ENCODE measurements at places on chromosomes 1 and 21.

GRCh38 chr1:94535879-94536278, 5.7 kb downstream of the F3 start:
- no peak for DNase-seq

DNA sequence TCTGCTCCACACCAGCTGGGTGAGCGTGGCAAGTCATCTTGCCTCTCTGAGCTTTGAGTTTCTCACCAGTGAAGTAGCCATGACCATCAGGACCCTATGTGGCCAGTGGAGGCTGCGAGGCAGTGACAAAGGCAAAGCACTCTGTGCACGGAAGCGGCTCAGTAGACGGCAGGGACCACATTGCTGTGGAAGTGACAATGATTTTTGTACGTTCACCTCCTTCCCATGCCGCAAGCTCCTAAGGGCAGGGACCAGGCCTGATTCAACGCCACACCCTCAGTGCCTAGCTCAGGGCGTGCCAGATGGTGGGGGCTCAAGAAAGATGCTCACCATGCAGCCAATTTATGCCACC, 210.5 kb downstream of the MATN1 start:
- DNase-seq = no peak

- no peak for DNase-seq
Observed at GRCh38 chr21:37281579-37281978, 14.4 kb upstream of the VPS26C start.

GRCh38 chr1:10708757-10709156, 87.7 kb downstream of the CASZ1 start:
- no peak for DNase-seq

DNA sequence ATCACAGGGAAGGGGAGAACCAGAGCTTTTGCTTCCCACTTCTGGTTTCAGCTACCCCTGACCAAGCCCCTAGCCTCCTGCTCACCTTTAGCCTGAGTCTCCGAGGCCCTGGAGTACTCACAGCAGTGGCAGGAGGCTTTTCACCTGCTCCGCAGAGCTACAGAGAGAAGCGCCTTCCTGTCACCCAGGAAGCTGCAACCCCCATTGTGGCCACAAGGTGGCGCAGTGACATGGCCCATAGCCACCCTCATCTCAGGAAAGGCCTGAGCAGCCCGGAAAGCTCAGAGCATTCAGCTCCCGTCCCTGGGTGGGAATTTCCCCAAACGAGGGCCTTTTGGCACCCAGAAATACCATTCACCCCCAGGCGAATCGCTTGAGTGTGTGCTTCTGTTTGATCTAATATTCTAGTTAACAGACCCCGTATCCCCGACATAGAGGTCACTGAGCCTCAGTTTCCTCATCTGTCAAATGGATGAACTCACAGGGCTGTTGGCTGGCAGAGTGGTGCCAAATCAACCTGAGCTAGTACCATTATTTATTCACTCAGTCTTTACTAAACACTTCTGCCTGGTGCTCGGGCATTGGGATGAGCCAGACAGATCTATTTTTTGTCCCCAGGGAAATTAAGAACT, 25.3 kb downstream of the A3GALT2 start:
- peak; percentile 63 for DNase-seq

GRCh38 chr1:205677167-205677566, 3.1 kb downstream of the SLC45A3 start:
- DNase-seq = no peak

DNA sequence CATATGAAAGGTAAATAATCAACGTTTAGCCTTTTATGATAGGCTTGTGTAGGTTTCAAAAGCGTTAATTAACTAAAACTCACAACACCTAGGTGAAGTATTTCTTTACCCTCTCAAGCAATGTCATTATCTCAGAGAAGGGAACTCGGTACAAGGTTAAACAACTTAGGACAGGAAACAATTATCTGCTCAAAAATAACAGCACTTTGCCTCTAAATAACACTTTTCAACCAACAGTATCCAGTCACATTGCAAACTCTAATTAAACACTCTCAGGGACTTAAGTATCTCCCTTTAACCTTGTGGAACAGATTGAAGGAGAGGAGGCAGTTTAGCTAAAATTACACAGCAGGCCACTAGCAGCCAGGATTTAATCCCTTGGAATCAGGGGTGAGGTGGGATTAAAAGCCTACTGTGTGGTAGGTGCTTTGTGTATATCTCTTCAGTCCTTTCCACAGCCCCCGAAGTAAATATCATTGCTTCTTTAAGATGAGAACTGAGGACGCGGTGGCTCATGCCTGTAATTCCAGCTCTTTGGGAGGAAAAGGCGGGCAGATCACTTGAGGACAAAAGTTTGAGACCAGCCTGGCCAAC, 5.2 kb upstream of the AKNAD1 start:
- no peak for DNase-seq

DNA sequence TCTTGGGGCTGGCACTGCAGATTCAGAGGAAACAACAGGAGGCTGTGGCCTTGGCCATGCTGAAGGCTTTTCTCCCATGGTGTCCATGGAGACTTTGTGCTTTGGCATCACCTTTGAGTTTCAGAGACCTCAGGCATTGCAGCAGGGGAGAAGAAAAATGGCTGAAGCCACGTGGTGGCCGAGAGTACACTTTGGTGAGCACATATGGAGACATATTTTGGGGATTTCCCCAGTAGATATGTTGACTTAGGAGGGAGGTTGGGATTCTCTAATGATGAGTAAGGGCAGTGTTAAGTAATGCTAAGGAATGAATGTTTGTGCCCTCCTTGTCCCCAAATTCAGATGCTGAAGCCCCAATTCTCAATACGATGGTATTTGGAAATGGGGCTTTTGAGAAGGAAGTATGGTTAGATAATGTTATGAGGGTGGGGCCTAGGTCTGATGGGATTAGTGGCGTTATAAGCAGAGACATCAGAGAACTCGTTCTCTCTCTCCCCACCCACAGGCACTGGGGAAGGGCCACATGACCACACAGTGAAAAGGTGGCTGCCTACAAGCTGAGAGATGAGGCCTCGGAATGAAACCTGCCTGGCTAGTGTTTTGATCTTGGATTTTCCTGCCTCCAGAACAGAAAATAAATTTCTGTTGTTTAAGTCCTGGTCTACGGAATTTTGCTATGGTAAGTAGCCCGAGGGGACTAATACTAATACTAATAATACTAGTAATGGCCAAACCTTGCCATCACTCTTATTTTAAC, 98.6 kb downstream of the TBX19 start:
- DNase-seq = no peak

- no peak for DNase-seq
Observed at GRCh38 chr1:208848854-208849253, 604.7 kb upstream of the PLXNA2 start.

- peak; percentile 45 for DNase-seq
Observed at GRCh38 chr1:26387447-26387846, 14.9 kb upstream of the ZNF683 start.

DNA sequence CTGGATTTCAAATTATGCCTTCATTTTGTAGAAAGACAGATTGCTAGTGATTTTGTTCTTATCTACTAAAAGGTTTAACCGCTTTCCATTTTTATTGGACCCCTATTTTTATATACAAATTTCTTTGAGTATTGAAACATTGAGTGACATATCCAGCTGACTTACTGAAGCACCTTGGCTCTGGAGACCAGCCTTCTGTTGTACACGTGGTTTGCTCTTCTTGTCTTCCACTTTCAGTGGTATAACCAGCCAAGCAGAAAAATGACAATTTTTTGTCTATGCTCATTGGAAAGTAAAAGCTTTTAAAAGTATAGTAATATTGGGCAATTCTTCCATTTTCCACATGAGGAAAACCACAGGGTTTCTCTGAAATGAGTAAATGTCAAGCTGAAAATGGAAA, 4.4 kb downstream of the F13B start:
- no peak for DNase-seq

DNA sequence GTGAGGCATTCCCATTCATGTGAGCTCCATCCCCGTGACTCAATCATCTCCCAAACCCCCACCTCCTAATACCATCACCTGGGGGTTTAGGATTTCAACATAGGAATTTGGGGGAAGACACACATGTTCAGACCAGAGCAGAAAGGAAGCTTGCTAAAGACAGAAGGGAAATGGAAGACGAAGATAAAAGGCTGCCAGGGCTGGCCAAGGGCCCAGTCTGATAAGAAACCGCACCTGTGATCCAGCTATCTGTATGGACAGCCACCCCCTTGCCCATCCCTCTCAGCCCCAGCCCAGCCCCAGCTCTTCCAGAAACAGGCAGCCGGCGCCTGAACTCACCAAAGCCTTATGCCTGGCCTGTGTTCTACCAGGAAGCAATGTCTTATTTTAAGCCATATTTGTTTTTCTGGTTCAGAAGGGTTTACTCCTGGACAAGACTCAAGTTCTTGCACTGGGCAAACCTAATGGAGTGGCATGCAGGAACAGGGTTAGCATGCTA, 198.4 kb upstream of the VAMP3 start:
- no peak for DNase-seq

DNA sequence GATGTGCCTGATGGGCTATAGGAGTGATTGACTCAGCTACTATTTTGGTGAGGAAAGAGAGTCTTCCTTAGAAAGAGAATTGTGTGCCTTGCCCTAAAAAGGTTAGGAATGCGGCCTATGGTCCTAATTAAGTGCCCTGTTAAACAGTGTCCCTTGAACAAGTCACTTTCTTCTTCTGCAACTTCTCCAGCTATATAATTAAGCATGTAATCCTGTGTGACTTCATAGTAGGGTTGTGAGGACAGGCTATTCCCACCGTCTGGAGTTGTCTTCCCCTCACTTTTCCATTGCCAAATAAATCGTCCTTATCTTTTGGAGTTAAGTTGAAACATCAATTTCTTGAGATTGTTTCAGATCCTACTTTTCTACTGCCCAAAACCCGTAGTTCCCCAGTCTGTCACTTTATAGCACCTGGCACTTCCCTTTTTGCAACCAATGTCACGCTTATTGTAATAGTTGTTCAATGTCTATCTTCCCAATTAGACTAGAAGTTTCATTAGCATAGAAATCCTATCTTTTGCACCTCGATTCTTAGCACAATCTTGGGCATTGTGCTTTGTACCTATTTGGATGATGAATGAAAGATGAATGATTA, 27.6 kb upstream of the SLC16A1 start:
- no peak for DNase-seq

DNA sequence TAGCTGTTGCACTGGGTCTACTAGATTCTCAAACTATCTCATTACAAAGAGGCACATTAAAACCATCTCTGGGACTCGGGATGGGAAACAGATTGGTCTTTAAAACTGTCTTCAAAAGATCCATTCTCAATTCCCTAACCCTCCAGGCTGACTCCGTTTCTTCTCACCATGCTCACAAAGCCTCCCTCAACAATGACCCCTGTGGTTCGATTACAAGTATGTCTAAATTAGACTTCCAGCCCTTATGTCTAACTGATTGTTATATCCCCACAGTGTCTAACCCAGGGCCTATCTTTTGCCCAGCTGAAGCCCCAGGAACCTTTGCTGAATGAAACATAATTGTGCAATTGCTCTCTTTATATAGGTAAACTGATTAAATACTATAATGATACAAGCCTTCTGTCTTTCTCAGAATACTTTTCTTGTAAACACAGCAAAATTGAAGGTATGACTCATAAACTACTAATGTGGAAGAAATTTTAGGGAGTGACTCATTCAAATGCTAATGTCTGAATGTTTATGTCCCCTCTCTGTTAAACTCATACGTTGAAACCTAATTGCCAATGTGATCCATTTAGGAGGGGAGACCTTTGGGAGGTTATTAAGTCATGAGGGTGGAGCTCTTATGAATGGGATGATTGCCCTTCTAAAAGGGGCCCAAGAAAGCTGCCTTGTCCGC, 65.6 kb upstream of the DAB1 start:
- peak; percentile 43 for DNase-seq

DNA sequence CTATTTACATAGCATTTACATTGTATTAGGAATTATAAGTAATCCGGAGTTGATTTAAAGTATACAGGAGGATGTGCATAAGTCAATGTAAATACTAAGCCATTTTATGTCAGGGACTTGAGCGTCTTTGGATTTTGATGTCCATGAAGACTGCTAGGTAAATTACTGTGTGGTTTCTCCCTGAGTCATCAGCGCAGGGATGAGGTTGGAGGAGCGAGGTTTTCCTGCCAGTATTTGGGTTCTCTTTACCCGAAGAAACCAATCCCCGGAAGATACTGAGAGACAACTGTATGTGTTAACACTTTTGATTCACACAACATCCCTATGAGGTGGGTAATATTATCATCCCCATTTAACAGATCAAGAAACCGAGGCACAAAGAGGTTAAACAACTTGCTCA, 29.3 kb downstream of the BATF3 start:
- DNase-seq = no peak

- no peak for DNase-seq
Observed at GRCh38 chr1:84479998-84480397, 932 bp downstream of the RPF1 start.

GRCh38 chr1:185819798-185820197, 85.6 kb downstream of the HMCN1 start:
- no peak for DNase-seq

GRCh38 chr1:179351281-179351680, 14.5 kb upstream of the AXDND1 start:
- DNase-seq = no peak

DNA sequence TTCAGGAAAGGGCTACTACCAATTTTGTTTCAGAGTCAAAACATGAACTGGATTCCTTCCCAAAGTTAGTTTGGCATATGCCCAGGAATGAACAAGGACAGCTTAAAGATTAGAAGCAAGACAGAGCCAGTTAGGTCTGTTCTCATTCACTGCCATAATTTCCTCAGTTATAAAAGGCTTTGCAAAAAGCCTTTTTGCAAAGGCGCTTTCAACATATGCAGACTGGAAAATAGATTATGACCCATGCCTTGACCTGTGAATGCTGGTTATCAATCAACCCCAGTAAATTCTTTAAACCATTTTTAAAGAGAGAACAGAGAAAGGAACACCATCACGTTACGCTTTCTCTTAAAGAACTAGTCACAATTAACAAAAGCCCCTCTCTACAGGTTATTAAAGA, 1.7 kb upstream of the FRRS1 start:
- no peak for DNase-seq

GRCh38 chr1:9816199-9816598, 7.6 kb downstream of the CLSTN1 start:
- peak; percentile 56 for DNase-seq

GRCh38 chr1:244653439-244654107, 647 bp downstream of the DESI2 start:
- no peak for DNase-seq

- DNase-seq = peak; percentile 60
Observed at GRCh38 chr1:6743189-6744101, 41.8 kb upstream of the CAMTA1 start.

- peak; percentile 17 for DNase-seq
Observed at GRCh38 chr1:15501208-15502032, 22.6 kb downstream of the CASP9 start.

Data from fibroblast of the conjunctiva (primary cell).